ENCODE measurements at places on chromosomes 4 and X. TPM values are rescaled to one million over a fixed set of nuclear protein-coding genes. Genes with fewer than 3 reads are reported as not detected.

ZNF157 gene
- not detected for total RNA-seq

SAGE1 gene
- not detected for total RNA-seq

BTK gene
- total RNA-seq: not detected

ASB12 gene
- not detected for total RNA-seq

PRICKLE3 gene
- total RNA-seq: 3.6 TPM

HDX gene
- total RNA-seq: 4.6 TPM

RHOH gene
- total RNA-seq: not detected

LANCL3 gene
- 0.03 TPM for total RNA-seq

SLC9B1 gene
- 1.5 TPM for total RNA-seq

DMRTC1B gene
- total RNA-seq: not detected

STK32B gene
- total RNA-seq: 0.38 TPM

F8A1 gene
- 0.89 TPM for total RNA-seq

CXorf49B gene
- total RNA-seq: not detected

NSUN7 gene
- not detected for total RNA-seq

COL4A6 gene
- under 0.01 TPM for total RNA-seq

NMU gene
- not detected for total RNA-seq

SLC25A31 gene
- total RNA-seq: not detected

CENPVL1 gene
- not detected for total RNA-seq

SYN1 gene
- 1.5 TPM for total RNA-seq

RBMXL3 gene
- not detected for total RNA-seq

Data from SJSA1 (cell line).